ENCODE measurements at places on chromosomes 1 and 21.

DNA sequence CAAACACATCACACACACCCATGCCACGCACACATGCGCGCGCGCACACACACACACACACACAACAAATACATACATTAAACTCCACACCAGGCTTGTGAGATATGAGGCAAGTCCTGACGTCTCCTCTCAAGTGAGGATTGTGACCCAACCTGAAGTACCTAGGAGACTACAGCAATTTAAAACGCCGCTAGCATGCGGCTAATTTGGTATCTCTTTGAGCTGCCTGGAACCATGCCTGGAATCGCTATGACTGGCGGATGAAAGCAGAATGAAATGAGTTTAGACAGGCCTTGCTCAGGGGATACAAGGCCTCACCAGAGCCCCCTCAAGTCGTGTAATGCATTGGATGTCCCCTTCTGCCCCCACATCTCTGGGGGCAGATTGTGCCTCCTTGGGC lies 1.6 kb upstream of the RAB7B start:
- no peak overlapping the region for H3K4me3 ChIP-seq
- no peak overlapping the region for H3K27ac ChIP-seq
- peaks cover 6% of the 10 kb centered on the region for H3K27me3 ChIP-seq

- no peaks in the 10 kb centered on the region for H3K36me3 ChIP-seq
- H3K4me1 ChIP-seq, result no peaks in the 10 kb centered on the region
- H3K27me3 ChIP-seq, result no peaks in the 10 kb centered on the region
- no peak overlapping the region for H3K27ac ChIP-seq
- no peak for DNase-seq
Measured at GRCh38 chr1:105138458-105138893, 1388.8 kb downstream of the AMY1C start.

GRCh38 chr1:79353224-79353623 lies 346.7 kb upstream of the ADGRL4 start:
- no peaks in the 10 kb centered on the region for H3K4me1 ChIP-seq
- no peak overlapping the region for H3K27ac ChIP-seq
- no peaks in the 10 kb centered on the region for H3K36me3 ChIP-seq
- no peak for DNase-seq

DNA sequence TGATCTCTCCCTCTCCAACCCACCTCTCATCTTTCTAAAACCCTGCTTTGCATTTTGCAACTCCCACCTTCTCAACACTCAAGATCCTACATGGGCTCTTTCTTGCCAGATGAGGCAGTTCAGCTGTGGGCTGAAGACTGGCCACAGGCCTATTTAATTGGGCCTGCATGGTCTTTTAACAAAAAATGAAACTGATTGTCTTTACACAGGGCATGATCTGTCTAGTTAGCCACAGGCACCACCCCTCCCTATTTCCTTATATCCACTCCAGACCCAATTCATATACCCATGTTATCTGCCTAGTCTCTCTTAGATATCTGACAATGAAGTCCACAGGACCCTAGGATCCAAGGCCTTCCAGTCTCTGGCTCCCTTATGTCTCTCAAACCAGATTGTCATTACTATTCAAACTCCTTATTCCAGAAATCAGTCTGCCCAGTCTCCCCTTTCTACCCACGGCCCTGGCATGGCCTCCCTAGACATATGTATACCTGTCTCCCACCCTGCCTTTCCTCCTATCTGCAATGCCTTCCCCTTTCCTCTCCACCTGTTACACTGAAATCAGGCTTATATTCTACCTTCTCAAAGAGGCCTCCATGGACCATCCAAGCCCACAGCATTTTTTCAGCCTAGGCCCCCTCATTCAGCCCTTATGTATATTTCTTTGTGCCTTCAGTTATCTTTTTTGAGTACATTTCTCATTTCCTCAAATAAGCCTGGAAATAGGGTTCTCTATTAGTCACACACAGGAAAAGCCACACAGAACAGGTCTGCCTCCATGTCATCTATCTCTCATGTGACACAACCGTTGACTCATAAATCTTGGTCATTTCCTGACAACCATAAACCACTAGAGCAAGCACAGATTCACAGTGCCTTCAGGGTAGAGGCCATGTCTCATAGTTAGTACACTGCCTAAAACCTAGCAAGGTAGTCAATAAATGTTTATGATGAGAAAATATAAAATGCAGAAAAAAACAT lies 39.0 kb downstream of the LPAR3 start:
- H3K4me1 ChIP-seq, result peaks cover 27% of the 10 kb centered on the region
- H3K4me3 ChIP-seq, result no peak overlapping the region
- peak overlapping the region; percentile 81 for H3K27ac ChIP-seq
- peaks cover 8% of the 10 kb centered on the region for H3K27me3 ChIP-seq
- peaks cover 4% of the 10 kb centered on the region for H3K36me3 ChIP-seq

DNA sequence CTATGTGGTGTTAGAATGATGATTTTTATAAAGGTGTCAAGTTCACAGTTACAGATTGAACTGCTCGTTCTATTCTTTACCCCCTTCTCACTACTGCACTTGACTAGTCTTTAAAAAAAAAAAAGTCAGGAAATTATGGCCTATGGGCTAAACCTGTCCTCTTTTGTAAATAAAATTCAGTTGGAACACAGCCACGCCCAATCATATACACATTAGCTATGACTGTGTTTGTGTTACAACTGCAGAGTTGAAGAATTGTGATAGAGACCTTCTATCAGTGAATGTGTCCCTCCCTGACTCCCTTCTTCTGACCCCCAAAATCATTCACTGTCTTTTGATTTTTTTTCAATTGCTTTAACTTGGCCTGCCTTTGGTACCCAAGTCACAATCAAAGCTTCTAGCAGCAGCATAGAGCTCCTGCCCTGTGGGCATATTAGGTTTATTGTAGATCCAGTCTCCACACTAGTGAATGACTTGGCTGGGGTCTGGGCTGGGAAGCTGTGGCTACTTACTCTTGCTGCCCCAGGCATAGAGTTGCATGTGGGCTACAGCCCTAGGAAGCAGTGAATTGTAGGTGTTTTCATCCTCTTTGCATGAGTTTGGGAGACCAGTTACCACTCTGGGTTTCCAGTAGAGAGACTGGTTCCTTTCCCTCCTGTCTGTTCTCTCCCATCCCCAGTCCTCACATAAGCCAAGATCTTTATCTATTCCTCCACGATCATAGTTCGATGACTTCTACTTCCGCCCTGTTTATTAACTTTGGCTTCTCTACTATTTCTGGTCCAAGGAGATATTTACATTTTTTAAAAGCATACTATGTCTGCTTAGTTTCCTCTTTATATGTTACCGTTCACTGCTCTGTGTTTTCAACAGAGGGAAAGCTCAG lies 249.9 kb downstream of the FMN2 start:
- H3K4me1 ChIP-seq, result no peaks in the 10 kb centered on the region
- DNase-seq, result no peak
- no peaks in the 10 kb centered on the region for H3K36me3 ChIP-seq
- H3K27me3 ChIP-seq, result no peaks in the 10 kb centered on the region

DNA sequence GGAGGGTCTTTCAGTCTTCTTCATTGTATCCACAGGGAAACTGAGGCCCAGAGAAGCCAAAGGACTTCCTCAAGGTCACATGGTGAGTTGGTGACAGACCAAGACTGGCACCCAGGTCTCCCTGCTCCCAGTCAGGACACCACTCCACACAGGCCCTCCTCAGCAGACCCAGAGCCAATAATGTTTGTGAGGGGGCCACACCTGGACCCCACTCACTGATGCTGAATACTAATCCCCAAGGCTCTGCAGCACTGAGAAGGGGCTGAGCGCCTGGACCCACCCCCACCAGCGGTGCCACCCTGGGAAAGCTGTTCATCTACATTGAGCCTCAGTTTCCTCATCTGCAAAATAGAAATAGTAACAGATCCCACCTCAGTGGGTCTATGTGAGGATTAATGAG lies 79.5 kb downstream of the GLIS1 start:
- H3K27me3 ChIP-seq, result peaks cover 16% of the 10 kb centered on the region
- no peak for DNase-seq
- H3K4me3 ChIP-seq, result no peak overlapping the region
- no peak overlapping the region for H3K27ac ChIP-seq
- H3K4me1 ChIP-seq, result no peaks in the 10 kb centered on the region

DNA sequence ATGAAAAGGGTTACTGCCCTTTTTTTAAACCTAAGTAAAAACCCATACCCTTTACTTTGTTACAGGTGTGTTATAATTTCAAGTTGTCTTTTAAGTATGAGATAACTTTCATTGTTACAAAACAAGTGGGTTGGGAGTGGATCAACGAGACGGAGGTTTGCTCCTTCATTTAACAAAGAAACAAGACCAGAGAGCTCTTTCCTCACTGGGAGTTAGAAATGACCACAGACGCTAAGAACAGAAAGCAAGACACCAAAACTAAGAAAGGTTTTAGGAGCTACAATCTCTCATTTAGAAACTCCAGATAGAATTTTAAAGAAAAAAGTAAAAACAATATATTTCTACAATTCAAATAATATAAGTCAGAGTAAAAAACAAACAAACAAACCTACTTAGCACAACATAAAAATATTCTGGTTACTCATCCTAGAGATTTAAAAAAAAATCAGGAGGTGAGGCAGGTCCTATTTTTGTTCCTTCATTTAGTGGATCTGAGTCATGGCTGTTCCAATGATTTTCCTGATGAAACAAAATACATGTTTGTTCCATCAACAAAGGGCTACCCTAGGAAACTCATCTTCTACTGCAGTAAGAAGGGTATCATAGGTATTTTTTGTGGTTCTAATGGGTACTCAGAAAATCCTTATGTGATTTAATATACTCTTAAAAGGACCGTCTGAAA lies 33.0 kb downstream of the APP start:
- H3K27me3 ChIP-seq, result no peaks in the 10 kb centered on the region
- no peak for DNase-seq
- no peak overlapping the region for H3K27ac ChIP-seq
- peaks cover 6% of the 10 kb centered on the region for H3K4me1 ChIP-seq

DNA sequence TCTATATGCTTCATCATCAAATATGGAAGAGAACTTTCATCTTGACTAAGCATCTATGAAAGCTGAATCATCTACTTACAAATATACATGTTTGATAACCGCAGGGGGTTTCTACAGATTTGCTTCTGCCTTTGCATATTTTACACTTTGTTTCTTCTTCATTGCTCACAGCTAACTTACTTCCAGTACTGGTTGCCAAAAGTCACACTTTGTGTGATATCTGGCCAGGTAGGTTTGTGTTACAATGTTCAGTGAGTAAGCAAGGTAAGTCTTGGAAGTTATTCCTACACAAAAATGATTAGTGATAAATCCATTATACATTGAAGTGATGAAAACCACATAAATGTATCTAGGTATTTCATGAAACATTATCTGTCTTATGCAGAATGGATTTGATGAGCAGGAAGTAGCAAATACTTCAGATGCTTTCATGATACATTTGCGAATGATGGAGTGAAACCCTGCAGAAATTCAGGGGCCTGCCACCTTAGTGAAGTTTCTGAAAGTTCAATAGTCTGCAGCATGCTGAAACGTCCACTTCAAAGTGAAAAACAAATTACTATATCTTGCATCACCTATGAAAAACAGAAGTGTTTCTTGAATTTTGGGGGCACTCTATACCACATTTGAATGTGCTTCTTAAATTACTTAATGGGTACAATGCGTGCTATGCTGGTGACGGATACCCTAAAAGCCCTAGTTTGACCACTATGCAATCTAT lies 187.3 kb downstream of the ATP6V1G3 start:
- no peak overlapping the region for H3K4me3 ChIP-seq
- DNase-seq, result no peak
- H3K4me1 ChIP-seq, result peaks cover 20% of the 10 kb centered on the region
- peak overlapping the region; percentile 62 for H3K27ac ChIP-seq

- DNase-seq, result no peak
- peaks cover 6% of the 10 kb centered on the region for H3K27me3 ChIP-seq
- H3K27ac ChIP-seq, result no peak overlapping the region
- H3K4me3 ChIP-seq, result no peak overlapping the region
Measured at GRCh38 chr1:16088996-16089395, 15.5 kb upstream of the FAM131C start.

DNA sequence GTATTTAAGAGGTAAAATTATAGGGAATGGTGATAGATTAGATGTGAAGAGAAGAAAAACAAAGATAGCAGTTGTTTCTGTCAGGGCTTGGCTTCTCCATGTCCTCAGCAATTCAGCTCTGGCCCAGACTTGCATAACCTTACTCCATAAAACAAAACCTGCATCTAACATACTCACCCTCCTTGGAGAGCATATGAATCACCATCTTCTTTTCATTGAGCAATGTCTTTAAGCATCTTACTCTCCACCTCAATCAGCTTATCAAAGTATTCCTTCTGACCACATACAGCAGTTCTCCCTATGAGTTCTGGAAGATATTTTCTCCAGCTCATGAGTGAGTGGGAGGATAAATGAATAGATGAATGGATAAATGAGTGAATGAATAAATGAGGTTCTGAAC lies 49.0 kb downstream of the RAB3B start:
- peaks cover 4% of the 10 kb centered on the region for H3K36me3 ChIP-seq
- H3K27ac ChIP-seq, result no peak overlapping the region
- H3K4me3 ChIP-seq, result no peak overlapping the region
- H3K4me1 ChIP-seq, result no peaks in the 10 kb centered on the region

DNA sequence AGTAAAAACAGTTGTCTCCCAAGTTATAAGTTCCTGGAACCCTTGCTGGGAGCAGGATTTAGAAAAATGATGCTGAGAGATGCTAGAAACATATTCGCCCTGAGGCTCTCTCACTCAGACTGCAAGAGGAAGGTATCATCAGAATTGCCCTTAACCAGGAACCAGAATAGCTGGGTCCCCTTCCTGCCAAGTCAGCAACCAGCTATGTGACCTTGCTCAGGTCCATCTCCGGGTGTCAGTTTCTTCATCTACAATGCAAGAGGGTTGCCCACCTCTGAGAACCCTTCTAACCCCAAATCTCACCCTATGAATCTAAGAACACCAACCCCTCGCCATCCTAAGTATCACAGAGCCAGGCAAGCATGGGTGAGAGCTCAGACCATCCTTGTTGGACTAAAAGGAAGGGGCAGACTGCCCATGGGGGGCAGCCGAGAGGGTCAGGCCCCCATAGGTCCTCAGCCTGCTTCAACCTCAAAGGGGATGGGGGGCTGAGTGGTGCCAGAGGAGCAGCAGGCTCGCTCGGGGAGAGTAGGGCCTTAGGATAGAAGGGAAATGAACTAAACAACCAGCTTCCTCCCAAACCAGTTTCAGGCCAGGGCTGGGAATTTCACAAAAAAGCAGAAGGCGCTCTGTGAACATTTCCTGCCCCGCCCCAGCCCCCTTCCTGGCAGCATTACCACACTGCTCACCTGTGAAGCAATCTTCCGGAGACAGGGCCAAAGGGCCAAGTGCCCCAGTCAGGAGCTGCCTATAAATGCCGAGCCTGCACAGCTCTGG lies 390 bp upstream of the S100A9 start:
- H3K27ac ChIP-seq, result no peak overlapping the region
- H3K4me3 ChIP-seq, result no peak overlapping the region
- H3K36me3 ChIP-seq, result no peaks in the 10 kb centered on the region
- peaks cover 2% of the 10 kb centered on the region for H3K27me3 ChIP-seq
- H3K4me1 ChIP-seq, result peaks cover 7% of the 10 kb centered on the region

DNA sequence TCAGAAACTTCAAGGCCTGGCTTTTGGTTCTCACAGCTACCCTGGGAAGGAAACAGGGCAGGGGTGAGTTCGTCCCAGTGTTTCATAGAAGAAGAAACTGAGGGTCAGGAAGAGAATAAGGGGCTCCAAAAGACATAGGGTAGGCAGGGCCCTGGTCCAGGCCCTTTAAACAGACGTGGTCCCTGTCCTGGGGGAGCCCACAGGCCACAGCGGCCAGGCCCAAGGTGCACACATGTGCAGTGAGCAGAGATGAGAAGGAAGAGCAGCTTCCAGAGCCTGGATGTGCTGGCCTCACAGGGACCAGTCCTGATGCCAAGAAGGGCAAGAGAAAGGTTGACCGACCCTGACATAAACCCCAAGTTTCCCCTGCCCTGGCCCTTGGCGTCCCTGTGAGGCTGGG lies 295.4 kb upstream of the VAMP3 start:
- H3K27me3 ChIP-seq, result no peaks in the 10 kb centered on the region
- no peak overlapping the region for H3K4me3 ChIP-seq
- H3K4me1 ChIP-seq, result no peaks in the 10 kb centered on the region
- DNase-seq, result no peak
- no peak overlapping the region for H3K27ac ChIP-seq
- no peaks in the 10 kb centered on the region for H3K36me3 ChIP-seq

Data from activated CD8-positive, alpha-beta memory T cell treated with anti-CD3 and anti-CD28 coated beads, Interleukin-2, amount 10 ng/mL, durations not matched to agents 7 days and 5 days (primary cell).